ENCODE measurements at places on chromosomes 7 and 10.

- DNase-seq: no peak
Observed at GRCh38 chr7:99331002-99331401, 5.3 kb downstream of the ARPC1A start.

GRCh38 chr7:96205665-96206064 is 116.2 kb downstream of the SLC25A13 start:
- no peak for DNase-seq

DNA sequence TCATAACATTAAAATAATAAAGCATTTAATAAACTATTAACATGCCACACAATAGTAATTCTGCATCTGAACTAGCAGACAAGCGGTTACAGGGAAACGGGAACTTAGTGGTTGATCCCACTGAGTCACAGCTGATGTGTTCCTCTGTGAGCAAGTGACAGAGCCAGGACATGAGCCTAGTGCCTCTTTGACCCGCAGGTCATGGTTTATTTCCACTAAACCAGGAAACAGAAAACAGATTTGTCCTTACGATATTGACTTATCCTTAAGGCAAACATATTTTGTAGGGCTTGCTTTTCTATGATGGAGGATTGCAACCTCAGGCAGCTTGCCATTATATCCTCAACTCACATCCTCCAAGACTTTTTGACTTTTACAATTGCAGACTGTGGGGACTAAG is 987.3 kb downstream of the CCSER2 start:
- no peak for DNase-seq

DNA sequence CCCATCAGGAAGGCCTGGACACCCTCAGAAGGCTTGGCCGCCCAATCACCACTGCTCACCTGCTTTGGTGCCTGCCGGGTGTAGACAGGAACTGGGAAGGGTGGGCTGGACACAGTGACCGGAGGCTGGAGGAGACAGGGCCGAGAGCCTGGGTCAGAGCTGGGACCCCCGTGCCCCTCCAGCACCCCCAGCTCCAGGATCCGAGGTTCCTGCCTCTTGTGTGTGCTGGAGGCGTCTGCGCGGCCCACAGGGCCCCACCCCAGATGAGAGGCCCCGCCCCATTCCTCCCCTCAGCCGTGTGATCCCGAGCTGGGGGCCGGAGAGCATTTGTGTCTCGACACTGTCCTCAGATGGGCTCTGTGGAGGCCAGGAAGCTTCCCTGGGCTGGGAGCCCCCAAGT is 9.4 kb downstream of the ADAM8 start:
- DNase-seq: no peak

- no peak for DNase-seq
Observed at GRCh38 chr10:132832186-132832969, 46.4 kb upstream of the NKX6-2 start.

GRCh38 chr10:110217662-110218008 is 10.2 kb downstream of the MXI1 start:
- DNase-seq: no peak

DNA sequence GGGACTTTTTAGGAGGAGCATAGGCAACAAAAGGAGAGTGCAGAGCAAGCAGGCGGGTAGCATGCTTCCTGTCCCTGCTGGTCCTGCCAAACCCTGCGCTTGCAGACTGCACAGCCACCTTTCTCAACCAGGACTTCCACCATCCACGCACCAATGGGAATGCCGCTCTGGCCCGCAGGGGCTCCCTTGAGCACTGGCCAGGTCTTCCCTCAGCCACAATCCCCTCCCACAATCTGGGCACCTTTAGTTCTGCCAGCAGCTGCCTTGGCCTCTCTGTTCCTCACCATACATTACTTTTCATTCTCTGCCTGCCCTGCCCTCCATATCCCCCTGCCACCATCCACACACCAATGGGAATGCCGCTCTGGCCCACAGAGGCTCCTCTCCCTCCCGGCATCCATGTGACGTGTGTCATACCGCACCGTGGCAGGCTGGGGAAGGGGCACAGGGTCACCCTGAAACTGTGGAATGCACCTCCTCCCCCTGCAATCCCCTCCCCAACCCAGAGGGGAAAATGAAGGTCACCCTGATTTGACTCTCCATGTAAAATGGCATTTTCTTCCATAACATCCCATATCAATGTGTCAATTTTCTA is 97.3 kb upstream of the MACROH2A2 start:
- DNase-seq: no peak

GRCh38 chr7:780081-780480 is 52.2 kb upstream of the SUN1 start:
- DNase-seq: no peak

DNA sequence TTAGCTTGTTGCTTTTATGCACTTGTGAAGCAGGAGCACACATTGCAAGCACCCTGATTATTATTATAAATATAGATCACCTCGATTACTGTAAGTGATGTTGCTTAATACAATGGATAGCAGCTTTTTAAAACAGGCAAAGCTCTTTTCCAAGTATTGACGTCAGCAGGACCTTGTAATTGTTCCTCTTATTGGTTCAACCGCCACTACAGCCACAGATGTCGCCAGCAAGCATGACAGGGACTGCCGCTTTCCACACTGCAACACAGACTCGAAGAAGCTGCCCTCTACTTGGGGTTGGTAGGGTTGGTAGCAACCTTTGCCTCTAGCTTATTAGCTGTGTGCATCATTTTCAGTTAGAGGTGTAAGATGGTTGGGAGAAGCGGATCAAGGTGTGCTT is 167.6 kb downstream of the ZNF365 start:
- DNase-seq: no peak

GRCh38 chr10:60954035-60954434 is 10.1 kb upstream of the RHOBTB1 start:
- DNase-seq: no peak

GRCh38 chr10:36647540-36647939 is 477.9 kb upstream of the ANKRD30A start:
- DNase-seq: no peak

DNA sequence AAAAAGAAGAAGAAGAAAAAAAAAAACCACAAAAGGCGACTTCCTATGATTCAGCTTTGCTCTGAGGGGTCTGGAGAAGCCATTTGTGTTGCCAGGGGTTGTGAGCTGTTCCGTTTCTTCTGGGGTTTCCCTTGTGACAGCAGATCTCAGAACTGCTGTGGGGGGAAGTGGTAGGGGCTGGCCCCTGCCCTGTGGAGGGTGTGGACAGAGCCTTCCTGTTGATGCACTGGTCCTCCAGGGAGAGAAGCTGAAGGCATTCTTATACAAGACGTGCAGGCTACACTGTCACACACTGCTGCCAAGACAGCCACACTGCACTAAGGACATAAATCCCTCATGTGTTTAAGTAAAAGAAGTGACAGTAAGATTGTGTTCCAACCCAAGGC is 17.3 kb upstream of the CSGALNACT2 start:
- DNase-seq: peak; percentile 44

GRCh38 chr10:55146032-55146431 is 345.0 kb upstream of the PCDH15 start:
- no peak for DNase-seq

DNA sequence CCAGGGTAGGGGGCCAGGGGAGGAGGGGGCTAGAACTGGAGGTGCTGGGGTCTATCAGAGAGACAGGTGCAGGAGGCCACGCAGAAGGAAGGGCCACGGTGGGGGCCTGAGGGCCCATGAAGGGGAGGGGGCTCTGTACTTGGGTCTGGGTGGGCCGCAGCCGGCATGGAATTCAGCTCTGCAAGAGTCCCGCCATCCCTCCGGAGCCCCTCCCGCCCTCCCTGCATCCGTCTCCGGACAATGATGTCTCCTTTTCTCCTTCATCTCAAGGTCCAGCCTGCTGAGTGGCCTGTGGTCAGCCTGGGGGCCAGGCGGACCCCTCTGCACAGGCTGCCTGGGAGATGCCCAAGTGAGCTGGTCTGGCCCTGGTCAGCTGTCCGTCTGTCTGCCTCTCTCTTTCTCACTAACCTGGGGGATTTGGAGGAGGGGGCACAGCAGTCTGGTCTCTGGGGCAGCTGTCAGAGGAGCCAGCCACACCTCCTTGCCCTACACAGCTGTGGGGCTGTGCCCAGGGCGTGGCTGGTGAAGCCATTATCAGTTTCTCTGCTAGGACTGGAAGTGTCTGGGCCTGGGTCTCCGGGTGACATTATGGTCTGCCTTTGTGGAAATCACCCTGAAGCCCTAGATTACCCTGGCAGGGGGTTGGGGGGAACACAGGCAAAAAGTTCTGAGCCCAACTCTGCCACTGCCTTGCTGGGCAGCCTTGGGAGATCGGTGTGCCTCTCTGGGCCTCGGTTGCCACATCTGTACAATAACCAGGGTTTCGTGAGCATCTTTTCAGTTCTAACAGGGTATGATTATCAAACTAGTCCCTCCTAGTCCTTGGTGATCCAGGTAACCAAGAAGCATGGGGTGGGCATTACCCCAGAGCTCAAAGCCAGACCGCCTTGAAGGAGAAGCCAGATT is 19.0 kb upstream of the HSPB1 start:
- DNase-seq: no peak

- DNase-seq: no peak
Observed at GRCh38 chr7:113891031-113891350, 27.8 kb downstream of the PPP1R3A start.

- no peak for DNase-seq
Observed at GRCh38 chr10:133465950-133466474, 12.3 kb downstream of the SCART1 start.

- DNase-seq: no peak
Observed at GRCh38 chr10:89521368-89521767, 14.0 kb downstream of the SLC16A12 start.

GRCh38 chr10:33412653-33413361 is 78.3 kb upstream of the NRP1 start:
- no peak for DNase-seq

DNA sequence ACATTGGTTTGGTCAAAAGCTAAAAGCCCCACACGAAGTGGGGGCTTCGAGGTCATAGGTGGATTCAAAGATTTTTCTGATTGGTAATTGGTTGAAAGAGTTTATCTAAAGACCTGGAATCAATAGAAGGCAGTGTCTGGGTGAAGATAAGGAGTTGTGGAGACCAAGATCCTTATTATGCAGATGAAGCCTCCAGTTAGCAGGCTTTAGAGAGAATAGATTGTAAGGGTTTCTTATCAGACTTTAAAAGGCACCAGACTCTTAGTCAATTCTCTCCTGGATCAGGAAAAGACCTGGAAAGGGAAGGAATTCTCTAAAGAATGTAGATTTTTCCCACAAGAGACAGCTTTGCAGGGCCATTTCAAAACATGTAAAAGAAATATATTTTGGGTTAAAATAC is 260.2 kb downstream of the PHF14 start:
- no peak for DNase-seq

DNA sequence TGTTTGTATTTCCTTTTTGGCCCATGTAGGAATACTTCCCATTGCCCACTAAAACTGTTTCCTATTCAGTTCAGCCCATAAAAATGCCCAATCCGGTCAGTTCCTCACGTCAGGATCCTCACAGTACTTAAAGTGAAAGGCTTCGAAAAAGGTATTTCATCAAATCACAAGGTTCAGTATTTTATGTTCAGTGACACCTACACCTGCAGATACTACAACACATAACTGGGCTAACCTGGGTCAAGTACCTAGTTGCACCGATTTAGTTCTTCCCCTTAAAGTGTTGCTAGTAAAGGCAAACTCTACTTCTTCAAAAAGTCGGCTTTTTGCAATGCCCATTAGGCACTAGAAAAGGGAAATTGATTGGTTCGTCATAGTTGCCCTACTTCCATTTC is 1.1 kb downstream of the SNX13 start:
- no peak for DNase-seq

DNA sequence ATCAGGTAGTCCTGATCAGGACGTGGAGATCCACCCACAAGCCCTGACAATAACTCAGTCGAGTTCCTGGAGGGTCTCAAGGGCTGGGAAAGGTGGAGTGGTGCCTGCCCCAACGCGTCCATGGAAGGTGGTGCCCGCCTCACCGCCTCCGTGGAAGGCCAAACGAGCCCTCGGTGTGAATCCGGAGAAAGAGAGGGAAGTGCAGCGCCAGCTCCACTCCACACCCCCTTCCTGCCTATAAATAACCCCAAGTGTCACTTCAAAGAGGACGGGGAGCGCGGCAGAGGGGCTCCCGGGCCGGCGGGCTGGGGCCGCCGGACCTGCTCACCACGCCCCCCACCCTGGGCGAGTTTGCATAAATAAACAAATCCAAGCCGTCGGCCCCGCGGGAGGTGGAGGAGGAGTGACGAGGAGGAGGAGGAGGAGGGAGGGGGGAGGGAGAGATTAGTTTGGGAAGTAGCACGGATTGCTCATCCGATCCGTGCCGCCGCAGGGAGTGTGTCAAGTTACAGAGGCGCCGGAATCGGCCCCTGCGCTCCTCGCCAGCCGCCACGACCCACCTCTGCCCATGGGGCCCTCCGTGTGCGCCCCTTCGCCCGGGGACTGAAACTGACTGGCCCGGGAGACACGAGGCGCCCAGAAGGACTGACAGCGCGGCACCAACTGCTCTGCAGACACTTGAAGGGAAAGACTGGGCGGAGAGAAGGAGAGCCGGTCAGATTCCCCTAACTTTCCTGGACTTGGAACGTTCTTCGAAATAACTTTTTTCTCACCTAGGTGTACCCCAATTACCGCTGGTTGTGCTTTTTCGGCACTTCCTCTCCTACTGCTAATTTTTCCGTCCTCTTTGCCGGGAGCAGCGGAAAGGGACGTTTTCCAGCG is at the start of gene COL13A1:
TSS of gene COL13A1 (plus strand) at position 473 of the 882 bp plus-strand sequence. CDS start 518 bp downstream, outside the sequence.
- DNase-seq: no peak
